ENCODE measurements at places on chromosomes 3 and 15.
A peak's percentile ranks its signal among the peaks of the same experiment; 100 is the strongest.

GRCh38 chr3:179020112-179020511 lies 51.5 kb downstream of the ZMAT3 start:
- no peak for DNase-seq

DNA sequence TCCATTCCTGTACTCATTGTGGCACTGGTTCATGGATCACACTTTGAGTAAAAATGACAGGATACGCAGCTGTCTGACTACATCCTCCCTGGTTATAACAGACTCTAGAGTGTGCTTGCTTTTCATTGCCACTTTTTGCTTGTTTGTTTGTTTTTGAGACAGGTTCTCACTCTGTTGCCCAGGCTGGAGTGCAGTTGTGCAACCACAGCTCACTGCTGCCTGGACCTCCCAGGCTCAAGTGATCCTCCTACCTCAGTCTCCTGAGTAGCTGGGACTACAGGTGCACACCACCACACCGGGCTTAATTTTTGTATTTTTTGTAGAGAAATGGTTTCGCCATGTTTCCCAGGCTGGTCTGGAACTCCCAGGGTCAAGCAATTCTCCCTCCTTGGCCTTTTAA lies 89.3 kb upstream of the ROBO2 start:
- no peak for DNase-seq

DNA sequence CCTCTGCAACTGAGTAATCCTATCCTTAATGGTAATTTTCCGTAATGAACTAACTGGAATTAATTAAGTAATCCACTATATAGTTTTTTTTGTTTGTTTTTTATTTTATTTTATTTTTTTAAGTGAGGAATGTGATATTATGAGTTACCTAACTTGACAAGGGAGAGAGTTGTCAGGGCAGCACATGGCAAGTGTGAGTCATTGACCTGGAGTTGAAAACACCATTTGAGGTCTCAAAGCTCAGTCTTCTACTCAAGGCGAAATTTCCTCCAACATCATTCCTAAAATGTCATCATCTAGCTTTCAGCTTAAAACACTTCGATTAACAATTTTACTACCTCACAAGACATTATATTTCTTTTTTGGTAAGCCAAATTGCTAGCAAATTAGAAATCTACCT lies 87.8 kb downstream of the NECTIN3 start:
- no peak for DNase-seq

DNA sequence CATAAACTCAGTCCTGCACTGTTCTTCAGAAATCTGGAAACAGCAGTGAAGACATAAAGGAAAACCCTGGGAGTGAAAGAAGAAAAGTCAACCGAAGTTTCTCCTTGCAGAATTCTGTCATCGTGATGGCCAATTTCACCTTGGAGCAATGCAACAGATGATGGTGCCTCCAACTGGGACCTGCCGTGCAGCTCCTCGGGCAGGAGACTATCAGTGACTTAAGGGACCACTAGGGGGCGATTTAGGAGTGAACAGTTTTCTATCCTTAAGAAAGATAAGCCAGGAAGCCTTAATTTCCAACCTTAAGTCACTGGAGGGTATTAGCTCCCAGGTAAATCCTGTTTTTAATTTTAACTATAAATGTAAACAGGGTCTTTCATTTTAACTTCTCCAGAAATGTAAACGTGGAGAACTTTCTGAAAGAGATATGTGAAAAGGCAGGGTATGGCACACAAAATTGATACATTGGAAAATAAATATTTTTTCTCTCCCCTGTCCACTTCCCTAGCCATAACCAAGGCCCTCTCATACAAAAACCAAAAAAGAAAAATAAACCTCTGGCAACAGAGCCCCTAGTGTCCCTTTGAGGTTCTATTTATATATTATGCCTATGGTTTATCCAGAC lies 116.3 kb downstream of the PDZRN3 start:
- peak; percentile 65 for DNase-seq

DNA sequence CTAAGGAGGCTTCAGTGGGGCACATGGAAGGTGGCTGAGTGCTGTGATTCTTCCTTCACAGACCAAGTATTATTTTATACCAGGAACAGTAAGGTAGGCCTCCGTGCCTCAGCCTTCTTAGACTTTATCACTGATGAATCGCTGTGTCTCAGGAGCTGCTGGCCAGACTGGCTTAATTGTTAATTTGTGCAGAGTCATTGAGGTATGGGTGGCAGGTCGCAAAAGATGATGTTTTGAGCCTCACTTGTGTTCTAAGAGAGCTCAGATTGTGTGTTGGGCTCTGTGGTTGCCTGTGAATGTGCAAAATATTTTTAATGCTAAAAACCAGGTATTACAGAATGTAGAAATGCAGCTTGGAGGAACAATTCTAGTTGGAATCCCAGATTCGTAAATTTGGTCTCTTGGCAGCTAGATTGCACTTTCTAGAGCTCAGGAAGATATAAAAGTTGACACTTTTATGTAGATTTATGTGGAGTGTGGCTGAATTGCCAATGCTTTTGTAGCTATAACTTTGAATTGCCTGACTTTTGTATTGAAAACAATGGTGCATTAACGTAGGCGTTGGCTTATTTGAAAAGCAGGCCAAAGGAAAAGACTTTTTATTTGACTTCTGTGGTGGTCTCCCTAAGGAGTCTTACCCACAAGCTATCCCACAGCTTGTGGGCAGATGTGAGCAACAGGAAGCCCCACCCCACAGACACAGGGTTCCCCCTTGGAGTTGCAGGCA lies 53.4 kb downstream of the LARS2 start:
- peak; percentile 69 for DNase-seq

DNA sequence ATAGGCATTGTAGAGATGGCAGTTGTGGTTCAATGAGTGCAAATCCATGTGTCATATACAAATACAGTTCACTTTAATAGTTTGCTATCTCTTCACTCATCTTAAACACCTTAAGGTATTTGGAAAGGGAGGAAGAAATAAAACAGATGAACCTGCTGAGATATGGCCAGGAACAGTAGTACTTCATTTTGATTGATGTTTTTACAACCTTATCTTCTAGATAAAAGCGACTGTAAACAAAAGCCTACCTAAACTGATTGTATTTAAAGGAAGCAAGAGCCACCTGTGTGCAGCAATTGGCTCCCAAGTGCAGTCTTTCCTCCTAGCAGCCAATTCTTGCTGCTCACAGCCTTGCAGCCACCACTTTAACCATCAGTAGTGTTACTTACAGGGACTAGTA lies 217.7 kb downstream of the CDIN1 start:
- no peak for DNase-seq

- no peak for DNase-seq
These were observed 384.7 kb downstream of the NTRK3 start for GRCh38 chr15:87871731-87872320.

GRCh38 chr3:32313723-32314473 lies 75.4 kb downstream of the CMTM8 start:
- no peak for DNase-seq

GRCh38 chr3:127419182-127419581 lies 131.3 kb upstream of the PRR20G start:
- DNase-seq = no peak

DNA sequence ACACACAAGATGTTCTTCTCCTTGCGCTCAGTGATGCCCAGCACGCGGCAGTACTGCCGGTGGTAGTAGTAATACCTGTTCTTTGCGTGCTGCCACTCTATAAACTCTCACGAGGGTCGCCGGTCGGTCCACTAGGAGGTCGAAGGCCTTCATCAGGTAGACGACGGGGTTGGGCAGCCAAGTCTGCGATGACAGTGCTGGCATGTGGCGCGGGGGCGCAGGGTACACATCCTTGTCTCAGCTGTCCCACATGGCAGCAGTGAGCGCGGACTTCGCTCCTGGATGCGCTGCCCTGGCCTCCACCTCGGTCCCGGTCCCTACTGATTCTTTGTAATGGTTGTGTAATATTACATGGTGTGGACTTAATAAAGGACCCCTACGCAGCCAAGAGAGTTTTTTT lies 50.1 kb upstream of the CGNL1 start:
- no peak for DNase-seq

DNA sequence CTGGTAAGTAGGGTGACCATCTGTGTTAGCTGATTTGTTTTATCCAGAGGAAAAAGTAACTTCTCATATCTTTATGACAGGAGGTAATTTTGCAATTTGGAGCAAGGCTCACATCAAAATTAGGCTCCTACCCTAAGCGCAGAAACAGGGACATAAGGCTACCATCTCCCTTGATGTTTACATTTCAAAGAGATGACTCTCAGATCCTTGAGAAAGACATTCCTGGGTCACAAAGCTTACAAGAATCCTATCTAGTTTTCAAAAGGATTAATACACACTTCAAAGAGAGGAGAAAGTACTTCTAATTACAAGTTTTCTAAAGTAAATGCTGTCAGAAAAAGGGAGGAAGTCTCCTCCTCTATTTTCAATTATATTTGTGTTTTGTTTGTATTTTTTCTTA lies 7.0 kb downstream of the ZPLD1 start:
- DNase-seq = no peak

- no peak for DNase-seq
These were observed 1.5 kb downstream of the RHOA start for GRCh38 chr3:49410066-49410845.

DNA sequence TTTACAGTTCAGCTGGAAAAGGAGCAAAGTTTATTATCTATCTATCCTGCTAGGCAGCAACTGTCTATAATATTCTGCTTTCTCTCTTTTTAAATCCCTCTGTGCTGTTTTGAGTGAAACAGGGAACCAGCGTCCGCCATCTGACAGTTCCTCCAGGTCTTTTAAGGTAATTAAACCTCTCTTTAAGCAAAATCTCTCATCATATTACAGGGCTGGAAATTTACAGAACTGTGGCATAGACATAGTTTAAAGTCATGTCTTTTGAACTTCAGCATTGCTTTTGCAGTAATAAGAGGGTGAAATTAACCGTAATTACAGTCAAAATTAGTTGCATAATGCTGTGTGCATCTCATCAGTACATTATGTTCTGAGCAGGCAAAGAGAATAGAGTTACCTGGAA lies 263.4 kb upstream of the KCNMB2 start:
- DNase-seq = no peak

DNA sequence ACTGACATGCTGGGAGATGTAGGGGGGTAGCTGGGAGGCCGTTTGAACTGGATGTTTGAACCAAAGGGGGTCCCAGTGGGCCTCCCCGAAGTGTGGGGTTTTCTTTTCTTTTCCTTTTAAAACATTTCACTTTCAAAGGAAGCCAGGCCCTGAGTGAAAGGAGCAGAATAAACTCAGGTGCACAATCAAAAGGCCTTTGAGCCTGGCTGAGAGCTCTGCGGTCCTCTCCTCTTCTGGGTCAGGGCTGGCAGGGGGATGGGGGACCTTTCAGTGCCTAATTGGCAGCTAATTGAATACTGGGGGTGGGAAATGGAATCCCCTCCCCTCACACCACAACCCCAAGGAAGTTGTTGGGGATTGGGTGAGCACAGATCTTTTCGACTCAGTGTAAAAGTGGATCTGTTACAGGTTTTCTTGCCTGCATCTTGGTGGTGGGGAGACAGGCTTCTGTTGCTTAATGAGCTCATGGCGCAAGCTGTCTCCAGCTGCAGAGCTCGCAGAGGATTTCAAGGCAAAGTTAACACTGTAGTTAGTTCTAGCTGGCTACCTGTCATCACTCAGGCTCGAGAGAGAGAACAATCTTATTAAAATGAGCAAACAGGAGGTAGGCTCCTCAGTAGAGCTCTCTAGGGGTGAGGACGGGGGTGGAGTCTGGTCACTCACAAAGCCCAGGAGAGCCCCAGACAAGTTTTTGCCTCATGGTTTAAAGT lies 132.6 kb downstream of the RAB11A start:
- DNase-seq = no peak

DNA sequence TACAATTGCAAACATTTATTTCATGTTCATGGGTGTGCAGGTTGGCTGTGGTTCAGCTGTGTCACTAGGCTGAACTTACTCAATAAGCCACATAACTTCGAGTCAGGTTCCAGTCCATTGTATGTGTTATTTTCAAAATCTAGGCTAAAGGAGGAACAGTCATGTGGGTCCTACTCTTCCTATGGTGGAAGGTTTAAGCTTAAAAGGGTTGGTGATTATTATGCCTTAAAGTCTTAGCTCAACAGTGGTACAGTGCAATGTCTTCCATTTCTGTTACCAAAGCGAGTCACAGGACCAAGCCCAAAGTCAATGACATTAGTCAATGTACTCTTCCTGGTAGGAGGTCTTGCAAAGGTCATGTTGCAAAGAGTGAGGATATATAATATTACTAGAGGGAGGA lies 78.2 kb downstream of the ATG7 start:
- no peak for DNase-seq

- DNase-seq = no peak
These were observed 104.0 kb upstream of the MYRIP start for GRCh38 chr3:39705351-39705900.

DNA sequence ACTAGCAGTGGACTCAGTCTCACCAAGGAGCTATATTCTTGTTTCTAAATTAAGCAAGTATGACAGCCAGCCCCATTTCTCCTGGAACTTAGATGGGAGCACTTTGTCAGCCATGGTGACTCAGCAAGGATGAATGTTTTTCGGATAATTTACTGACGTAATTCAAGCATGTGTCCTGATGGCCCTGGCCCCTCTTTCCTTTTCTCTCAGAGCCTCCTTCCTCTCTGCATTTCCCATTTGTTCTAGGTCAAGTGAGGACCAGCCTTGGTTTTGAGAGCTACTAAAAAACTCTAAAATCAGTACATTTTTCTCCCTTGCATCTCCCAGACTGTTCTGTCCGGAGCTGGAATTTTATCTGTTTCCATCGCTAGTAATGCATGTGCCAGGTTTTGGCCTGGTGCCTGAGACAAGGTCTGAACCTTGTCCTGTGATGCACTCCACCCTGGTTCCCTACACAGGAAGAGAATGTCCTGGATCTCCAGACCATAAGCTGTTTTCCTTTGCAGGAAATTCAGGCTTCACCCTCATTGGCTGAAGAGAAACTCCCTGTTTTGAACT lies 256.6 kb upstream of the ROPN1 start:
- DNase-seq = no peak

DNA sequence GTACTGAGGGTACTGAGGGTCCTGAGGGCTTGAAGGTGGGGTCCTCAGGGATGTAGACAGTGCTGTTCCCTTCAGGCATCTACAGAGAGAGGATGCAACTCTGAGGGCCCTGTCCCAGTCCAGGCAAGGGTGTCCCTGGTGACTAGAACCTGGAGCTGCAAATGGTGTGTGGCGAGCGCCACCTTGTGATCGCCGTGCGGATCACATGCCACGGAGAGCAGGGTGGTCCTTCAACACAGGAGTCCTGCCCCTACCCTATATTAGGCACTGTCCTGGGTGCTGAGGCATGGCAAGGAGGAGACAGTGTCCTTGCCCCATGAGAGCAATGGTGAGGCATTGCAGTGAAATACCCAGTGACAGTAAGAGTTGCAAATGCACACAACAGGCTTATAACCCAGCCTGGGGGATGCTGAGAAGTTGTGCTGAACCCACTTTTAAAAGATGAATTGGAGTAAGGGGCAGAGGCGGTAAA lies 23.6 kb downstream of the RHCG start:
- DNase-seq = peak; percentile 49

GRCh38 chr15:63473007-63473748 lies 31.2 kb upstream of the USP3 start:
- no peak for DNase-seq

DNA sequence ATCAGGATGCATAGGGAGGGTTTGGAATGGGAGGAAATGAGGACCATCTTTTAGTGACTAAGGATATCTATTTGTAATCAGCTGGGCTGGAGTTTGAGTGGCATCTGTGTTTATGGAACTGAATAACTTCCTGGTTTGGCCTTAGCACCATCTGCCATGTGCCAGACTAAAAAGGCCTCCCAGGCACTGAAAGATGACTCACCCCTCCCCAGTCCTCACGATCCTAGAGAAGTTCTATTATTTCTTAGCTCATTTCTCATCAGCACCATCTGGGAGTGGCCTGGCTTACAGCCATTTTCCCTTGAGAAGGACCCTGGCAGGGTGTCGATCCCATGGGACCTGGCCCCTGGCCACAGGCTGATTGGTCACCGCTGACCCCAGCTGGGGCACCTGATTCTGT lies 23.9 kb upstream of the CTXND1 start:
- no peak for DNase-seq
